ENCODE measurements at places on chromosomes 6 and 20.

- DNase-seq, result no peak
These were observed 37.7 kb upstream of the SASH1 start for GRCh38 chr6:148304976-148305375.

GRCh38 chr6:142313284-142313683 is 11.5 kb downstream of the ADGRG6 start:
- no peak for DNase-seq

GRCh38 chr20:3727401-3728021 is 5.0 kb upstream of the HSPA12B start:
- no peak for DNase-seq

- no peak for DNase-seq
These were observed 610.6 kb downstream of the HDGFL1 start for GRCh38 chr6:23179994-23180393.

DNA sequence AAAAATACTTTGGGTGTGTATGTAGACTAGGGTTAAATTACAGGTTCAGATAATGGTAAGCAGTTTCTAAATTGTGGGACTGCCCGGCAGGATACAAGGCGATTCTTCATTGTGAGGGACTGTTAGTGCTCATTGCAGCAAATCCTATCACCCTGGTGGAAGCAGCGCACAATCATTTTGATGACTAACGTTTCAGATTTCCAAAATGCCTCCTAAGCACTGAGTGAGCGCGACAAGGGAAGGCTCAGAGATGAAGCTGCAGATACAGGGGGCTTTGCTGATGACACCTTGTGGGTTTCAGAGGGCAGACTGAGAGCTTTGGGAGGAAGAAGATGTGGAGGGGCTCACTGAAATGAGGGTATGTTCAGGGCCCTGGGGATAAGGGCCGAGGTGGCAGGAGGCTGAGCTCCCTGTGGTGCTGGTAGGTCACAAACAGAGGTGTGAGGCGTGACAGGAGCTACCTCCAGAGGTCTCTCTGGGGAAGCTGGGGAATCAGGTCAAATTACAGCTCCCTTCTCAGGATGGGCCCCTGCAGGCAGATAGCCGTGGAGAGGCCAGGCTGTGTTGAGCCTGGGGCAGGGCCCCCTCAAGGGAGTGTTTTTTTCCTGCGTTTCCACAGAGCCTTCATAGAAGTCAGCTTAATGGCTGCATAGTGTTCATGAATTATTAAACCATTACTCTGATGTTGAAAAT is 84.5 kb upstream of the FYN start:
- DNase-seq, result no peak

- DNase-seq, result no peak
These were observed at the start of gene THBD for GRCh38 chr20:23049201-23050075. TSS of gene THBD (minus strand) at chr20:23049672. CDS start at chr20:23049504, 168 bp downstream.

DNA sequence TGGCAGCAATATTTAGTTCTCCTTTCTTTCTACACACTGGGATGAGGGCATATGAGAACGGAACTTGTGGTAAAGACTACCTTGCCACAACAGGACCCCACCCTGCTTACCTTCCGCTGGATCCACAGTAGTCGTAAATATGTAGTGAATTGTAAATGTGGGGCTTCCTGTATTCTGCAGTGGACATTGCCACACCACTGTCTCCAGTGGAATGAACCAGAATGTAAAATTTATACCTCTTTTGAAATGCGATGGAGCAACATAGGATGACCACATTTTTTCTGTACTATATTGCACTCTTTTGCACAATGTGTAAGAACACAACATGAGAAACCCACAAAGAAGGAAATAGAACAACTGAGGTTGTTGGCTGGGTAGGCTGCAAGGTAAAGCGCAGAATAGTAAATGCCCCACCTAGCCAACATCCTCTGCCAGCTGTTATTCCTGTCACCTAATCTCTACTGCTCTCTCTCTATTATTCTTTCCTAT is 16.1 kb upstream of the RIPOR2 start:
- no peak for DNase-seq

DNA sequence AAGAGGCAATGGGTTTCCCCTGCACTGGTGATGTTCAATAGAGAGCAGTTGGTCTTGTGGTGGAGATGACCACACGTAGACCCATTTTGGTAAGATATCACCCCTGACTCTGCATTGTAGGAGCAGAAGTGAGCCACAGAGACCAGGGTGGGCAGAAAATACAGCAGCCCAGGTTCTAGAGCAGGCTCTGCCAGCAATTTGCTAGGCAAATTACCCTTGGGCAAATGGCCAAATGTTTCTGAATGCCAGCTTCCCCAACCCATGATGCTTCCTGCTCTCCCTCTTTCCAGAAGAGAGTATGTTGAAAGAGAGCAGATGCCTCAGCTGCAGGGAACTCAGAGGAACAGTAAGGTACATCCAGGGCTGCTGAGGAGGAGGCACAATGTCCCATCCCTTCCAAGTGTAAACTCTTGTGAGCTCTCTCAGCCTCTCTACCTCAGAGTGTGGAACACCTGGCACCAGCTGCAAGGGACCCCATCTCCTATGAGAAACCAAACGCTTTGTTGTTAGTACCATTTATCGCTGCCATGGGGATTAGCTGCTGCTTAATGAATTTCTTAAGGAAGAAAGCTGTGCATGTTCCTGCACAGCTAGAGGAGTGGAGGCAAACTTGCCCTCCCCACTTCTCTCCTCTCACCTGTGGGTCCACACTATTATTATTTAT is 317.5 kb upstream of the MOCS1 start:
- DNase-seq, result no peak

- no peak for DNase-seq
These were observed 16.6 kb downstream of the TFB1M start for GRCh38 chr6:155297669-155298068.

DNA sequence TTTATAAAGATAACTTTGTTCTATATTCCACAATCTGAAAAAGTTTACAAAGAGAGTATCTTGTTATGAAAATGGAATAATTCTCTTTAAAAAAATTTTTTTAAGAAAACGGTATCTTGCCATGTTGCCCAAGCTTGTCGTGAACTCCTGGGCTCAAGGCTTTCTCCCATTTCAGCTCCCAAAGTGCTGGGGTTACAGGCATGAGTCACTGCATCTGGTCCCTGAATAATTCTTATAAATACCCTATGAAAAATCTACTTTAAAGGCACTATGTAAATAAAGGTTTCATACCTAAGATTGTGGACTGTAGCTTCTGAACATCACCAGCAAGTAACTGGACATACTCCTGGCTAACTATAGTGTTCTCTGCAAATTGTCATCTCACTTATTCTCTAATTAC is 60.3 kb downstream of the SAMD3 start:
- no peak for DNase-seq

- DNase-seq, result no peak
These were observed 44.4 kb upstream of the SHLD1 start for GRCh38 chr20:5705827-5706226.

DNA sequence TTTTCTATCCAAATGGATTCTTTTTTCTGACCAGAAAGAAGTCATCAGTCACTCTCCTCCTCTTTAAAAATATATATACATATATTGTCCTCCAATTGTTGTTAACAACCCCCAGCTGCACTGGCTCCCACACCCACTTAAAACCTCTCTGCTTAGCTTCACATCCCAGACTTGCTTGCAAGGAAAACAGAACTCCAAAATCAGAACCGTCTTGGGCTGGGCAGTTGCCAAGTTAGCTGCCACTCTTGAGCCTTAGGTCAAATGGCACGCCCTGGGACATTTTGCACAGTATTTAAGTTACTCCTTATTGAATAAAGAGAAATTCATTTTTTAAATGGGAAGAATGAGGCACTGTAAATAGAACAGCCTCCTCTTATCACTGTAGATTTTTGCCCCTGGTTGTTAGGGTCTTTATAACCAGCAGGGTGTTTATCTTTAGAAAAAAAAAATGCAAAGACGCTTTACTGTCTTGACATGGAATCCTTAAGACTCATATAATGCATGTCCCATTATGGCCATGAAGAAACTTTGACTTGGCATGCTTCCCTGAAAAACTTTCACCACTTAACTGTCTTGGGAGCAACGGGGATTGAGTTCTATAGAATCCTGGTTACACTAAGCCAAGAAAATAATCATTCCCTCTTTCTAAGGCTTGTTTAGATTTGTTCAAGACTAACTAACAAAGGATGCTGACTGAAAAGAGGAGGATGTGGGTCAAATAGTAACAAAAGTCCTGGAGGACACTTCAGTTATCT is 204.5 kb downstream of the ISM1 start:
- DNase-seq, result no peak

DNA sequence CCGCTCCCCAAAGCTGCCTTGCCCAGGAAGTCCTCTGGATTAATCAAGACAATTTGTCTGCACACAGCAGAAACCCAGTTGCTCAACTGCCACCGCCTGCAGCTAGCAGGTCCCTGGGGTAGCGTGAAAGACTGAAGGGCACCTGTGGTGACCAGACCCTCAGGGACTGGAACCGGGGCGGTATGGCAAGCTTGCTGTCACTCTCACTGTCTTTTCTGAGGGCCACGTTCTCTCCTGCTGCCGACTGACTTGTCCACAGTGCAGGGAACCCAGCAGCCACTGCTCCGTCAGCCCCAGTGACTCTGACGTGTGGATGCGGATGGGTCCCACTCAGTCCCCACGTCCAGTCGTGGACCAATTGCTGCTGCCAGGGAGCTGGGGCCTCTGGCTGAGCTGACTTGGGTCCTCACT is 72.8 kb upstream of the PMEPA1 start:
- no peak for DNase-seq

DNA sequence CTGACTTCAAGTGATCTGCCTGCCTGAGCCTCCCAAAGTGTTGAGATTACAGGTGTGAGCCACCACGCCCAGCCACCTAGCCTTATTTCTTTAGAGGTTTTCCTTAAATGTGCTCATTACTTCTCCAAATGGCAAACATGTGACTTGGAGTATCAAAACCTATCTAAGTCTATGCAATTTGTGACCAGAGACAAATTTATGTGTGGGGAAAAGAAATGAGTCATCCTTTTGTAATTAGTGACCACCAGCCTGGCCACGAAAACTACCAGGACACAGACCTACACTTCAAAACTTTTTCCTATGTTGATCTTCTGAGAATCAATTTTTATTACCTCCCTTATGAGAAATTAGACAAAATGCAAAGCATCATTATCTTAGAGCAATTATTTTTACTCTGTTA is 64.6 kb upstream of the OGFRL1 start:
- no peak for DNase-seq

DNA sequence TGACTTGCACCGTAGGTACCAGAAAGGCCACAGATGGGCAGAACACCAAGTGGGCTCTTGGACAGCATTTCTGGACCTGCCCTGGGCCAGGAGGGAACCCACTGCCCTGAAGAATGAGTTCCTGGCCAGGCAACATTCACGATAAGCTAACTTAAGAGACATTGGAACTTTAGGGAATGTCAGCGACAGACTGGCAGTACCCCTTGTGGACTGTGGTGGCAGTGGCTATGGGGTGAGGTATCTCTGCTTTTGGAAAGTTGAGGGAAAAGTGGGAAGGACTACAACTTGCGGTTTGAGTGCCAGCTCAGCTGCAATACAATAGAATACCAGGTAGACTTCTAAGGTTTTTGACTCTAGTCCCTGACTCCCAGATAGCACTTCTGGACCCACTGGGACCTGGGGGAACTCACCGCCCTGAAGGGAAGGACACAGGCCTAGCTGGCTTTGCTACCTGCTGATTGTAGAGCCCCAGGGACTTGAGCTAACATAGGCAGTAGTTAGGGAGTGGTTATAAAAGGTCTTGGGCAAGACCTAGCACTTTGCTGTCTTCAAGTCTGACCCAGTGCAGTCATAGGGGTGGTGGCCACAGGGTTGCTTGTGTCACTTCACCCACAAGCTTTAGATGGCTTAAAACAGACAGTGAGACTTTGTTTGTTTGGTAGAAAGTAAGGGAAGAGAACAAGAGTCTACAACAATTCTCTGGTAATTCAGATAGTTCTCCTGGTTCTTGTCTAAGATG is 617.6 kb downstream of the COL12A1 start:
- DNase-seq, result no peak

DNA sequence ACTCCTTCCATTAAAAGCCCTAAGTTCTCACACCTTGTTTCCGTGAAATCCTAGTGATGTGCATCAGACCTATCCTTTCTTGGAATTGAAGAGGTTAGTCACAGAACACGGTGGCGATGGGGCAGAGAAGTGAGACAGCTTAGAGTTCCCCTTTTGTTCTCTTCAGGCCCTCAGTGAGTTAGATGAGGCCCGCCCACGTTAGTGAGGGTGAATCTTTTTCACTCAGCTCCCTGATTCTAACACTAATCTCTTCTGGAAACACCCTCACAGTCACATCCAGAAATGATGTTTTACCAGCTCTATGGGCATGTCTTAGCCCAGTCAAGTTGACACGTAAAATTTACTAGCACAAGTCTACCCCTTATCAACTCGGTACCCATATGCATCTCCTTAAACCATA is 172.7 kb upstream of the NOX3 start:
- no peak for DNase-seq

DNA sequence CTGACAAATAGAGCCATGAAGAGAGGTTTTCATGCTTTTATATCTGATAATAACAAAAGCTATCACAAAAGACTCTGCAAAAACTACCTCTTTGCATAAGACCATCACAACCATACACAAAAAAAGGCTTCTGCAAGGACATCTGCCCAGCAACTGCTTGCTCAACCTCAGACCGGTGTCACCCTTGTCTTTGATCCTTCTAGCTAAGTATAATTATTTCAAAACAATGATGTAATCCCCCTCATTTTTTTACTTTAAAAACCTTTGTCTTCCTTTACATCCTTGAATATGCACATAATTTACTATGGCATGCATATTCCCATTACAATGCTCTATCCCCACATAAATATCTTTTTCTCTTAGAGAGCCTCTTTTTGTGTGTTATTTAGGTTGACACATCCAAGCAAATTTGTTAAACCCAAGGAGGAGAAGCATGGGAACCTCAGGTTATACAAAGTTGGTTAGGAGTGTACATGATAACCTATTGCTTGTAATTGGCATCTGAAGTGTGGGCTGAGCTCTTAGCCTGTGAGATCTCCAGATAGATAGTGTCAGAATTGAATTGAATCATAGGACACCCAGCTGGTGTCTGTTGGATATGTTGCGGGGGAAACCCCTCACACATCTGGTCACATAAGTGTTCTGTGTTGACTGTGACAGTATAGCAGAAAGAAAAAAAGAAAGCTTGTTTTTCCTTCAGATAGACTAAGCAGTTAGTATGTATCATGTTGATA is 20.7 kb upstream of the CGA start:
- no peak for DNase-seq

DNA sequence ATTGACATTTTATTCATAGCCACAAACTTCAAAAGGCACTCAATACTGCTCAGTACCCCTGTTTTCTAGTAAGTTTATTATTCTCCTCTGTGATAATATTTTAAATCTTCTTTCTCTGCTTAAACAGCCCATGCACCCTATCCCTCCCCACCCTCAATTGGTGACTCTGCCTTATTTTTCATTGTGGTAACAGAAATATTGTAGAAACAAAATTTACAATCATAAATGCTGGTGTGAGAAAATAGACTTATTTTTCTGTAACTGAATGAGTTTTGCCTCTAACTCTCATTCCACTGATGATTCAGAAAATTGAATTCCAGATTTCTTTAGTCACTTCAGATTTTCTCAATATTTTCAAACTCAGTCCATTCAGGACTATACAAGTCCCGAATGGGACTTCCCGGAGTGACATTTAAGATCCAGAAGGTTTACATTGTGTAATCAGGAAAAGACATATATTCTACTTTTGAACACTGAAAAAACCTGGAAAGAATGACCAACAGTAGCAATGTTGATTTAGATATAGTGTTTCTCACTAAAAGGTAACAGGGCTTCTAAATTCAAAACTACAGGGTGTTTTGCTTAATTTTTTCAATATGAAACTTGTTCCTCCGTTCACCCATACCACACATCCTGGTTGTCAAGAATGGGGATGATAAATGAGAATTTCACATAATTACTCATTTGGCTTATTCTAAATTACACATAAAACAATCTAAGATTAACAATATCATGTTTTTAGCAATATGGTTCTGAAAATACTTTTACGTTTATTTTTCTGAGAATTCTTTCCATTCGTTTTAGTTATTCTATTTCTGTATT is 34.8 kb upstream of the UST start:
- DNase-seq, result no peak

All from activated CD4-positive, alpha-beta T cell treated with anti-CD3 and anti-CD28 coated beads for 1 hour (primary cell).